Lower leg skin (tissue), 4 donors: ENCODE measurements at places on chromosomes 7 and 10.
A peak's percentile ranks its signal among the peaks of the same experiment; 100 is the strongest.

DNA sequence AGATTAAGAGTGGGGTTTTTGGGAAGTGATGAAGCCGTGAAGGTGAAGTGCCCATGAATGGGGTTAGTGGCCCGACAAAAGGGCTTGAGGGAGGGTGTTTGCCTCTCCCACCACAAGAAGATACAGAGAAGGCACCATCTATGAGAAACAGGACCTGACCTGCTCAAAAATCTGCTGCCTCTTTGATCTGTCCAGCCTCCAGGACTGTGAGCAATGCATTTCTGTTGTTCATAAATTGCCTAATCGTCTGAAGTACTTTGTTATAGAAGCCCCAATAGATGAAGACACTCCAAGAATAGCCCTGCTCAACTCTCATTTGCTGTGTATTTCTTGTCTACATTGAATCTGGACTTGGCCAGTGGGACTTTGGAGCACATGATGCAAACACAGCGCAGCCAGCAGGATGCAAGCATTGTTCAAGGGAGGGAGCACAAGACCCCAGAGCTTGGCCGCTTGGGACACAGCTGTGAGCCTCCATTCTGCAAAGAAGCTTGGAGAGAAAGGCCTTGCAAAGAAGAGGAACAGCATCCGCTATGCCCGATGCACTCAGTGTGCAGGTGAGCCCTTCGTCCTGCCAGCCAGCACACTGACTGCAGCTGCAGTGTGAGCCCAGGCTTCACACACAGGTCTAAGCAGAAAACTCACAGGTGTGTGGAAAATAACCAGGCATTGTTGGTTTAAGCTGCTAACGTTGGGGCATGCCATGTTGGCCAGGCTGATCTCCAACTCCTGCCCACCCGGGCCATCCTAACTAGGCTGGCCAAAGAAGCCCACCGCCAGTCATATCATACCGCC is 73.2 kb upstream of the KLF6 start:
- no peak for DNase-seq

- peak; percentile 93 for DNase-seq
Measured at GRCh38 chr10:72274730-72275350, 1.1 kb downstream of the DDIT4 start.

- DNase-seq: peak; percentile 67
Measured at GRCh38 chr7:2821842-2822507, 22.1 kb downstream of the GNA12 start.

GRCh38 chr10:31100662-31101061 is 69.0 kb upstream of the ZNF438 start:
- no peak for DNase-seq
